ENCODE measurements at places on chromosomes 1 and 21.
A peak's percentile ranks its signal among the peaks of the same experiment; 100 is the strongest.

DNA sequence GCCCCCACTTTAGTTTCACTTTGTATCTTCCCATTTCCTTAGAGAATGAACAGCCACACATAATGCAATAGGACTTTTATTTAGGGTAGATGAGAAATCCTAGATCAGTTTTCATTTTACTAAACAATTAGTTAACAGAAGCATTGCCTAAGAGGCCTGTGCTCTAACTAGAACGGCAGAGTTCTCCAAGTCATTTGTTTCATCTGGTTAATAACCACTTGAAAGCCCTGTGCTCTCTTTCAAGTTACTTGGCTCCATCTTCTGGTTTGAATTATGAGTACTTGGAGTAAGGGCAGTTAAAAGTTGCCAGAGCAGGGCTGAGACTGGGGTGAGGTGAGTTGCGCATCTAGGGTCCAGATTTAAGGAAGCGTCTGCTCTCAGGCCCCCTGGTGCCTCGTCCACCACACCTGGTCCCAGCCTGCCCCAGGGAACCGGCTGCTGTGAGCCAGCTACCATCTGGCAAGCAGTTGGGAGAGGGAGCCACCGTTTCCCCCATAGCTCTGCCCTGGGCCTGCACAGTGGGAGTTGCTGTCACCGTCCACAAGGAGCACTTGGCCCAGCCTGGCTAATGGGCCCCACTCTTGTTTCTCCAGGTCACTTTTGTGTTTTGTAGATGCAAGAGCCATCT is 18.1 kb upstream of the SLC44A3 start:
- DNase-seq = peak; percentile 48

GRCh38 chr1:112807117-112807516 is 92.0 kb upstream of the PPM1J start:
- no peak for DNase-seq

- no peak for DNase-seq
Measured at GRCh38 chr1:229146647-229147046, 124.3 kb upstream of the RAB4A start.

DNA sequence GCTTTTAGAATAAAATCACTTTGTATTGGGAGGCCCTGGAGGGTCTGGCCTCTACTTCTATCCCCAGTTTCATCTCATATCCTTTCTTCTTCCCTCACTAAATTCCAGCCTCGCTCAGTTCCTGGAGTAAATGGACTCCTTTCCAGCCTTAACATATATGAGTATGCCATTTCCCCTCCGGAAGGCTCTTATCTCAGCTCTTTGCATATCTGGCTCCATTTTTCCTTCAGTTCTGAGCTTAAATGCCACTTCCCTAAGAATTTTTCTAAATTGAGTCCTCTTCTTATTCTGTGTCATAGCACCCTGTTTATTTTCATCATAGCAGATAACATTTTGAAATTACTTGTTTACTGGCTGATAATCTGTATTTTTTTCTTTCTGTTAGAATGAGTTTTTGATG is 20.2 kb upstream of the DUSP10 start:
- DNase-seq = no peak

DNA sequence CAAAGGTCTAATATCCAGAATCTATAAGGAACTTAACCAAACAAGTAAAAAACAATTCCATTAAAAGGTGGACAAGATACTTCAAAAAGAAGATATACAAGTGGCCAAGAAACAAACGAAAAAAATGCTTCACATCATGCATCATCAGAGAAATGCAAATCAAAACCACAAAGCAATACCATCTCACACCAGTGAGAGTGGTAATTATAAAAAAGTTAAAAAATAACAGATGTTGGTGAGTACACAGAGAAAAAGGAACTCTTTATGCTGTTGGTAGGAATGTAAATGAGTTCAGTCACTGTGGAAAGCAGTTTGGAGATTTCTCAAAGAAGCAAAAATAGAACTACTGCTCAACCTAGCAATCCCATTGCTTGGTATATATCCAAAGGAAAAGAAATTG is 218.6 kb downstream of the SLC44A5 start:
- DNase-seq = no peak

GRCh38 chr1:216207154-216207553 is 216.1 kb downstream of the USH2A start:
- DNase-seq = no peak

- DNase-seq = no peak
Measured at GRCh38 chr1:185112356-185112755, 44.4 kb downstream of the TRMT1L start.

DNA sequence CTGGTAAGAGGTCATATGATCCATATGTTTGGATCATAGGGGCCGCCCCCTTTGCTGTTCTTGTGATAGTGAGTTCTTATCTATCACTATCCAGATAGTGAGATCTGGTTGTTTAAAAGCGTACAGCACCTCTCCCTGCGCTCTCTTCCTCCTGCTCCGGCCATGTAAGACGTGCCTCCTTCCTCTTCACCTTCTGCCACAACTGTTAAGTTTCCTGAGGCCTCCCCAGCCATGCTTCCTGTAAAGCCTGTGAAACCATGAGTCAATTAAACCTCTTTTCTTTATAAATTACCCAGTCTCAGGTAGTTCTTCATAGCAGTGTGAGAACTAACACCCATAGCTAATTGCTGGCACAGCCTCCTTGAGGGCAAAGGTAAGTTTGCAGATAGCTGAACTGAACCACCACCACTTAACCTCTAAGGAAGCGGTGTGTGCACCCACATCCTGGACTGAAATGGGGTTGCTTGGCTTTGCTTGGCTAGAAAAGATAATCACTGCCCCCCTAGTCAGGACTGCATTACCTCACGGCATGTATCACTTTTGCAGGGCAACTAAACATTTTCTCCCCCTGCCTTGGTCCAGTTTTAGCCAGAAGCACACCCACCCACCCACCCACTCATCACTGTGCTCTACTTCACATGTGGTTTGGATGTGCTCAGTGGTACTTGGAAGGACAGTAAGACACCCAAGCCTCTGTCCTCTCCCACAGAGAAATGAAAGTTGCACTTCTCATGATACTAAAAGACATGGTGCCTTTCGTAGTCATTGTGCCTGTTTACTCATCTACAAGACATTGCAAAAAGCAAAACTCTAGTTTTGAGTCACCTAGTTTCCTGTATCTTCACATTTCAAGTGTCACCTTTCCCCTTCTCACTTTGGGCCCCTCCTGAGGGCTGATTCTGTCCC is 23.1 kb upstream of the PTAFR start:
- DNase-seq = no peak

- DNase-seq = no peak
Measured at GRCh38 chr1:181013144-181013543, 9.5 kb downstream of the STX6 start.

Data from NCI-H446 treated with DMSO at 0.1 percent for 48 hours (cell line).